Epithelial cell of esophagus (primary cell): ENCODE measurements at places on chromosomes 3 and 15.

GRCh38 chr15:58473724-58474123 lies 41.9 kb downstream of the LIPC start:
- peak; percentile 88 for DNase-seq

GRCh38 chr15:39785139-39785538 lies 2.5 kb upstream of the FSIP1 start:
- DNase-seq: peak; percentile 32

- no peak for DNase-seq
Measured at GRCh38 chr15:58584789-58585461, 153.1 kb downstream of the LIPC start.

DNA sequence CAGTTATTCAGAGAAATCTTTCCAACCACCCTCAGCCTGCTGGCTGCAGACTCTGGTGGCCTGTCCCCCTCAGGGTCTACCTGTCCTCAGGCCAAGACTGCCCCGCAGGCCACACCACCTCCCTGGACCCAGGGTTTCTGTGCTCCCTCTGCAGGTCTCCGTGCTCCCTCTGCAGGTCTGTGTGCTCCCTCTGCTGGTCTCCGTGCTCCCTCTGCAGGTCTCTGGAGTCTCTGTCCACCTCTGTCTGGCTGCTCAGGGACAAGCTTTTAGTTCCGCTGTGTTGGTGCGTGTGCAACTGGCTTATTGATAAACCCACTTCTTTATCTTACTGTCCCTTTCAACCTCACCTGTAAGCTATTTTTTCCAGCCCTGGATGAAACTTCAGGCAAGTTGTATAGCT lies 30.1 kb downstream of the BDH1 start:
- DNase-seq: peak; percentile 60

DNA sequence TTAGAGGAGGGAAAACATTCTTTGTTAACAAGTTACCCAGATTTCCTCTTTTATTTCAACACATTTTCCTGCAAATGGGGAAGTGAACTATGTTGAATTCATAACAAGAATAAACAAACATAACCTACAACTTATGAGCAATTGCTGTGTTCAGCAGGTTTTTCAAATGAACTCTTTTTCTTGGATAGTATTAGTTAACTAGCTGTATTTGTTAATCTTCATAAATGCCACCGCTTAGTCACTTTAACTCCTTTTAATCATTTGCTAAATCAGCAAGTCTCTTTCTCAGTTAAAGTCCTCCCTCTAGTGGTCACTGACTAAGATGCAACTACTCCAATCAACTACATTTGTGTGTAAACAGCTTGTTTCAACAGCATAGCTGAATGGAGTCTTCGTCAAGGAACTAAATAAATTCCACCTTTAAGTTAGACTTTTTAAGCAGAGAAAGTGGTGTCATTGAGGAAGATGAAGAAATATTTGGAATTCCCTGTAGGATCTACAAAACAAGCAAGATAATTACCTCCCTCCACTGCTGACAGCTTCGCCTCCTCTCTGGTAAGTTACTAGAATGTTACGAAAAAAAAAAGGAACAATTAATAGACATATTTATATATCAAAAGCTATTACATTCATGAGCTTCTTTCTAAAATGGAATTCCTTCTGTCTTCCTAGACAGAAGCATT lies 1122.0 kb downstream of the ROBO1 start:
- DNase-seq: peak; percentile 89

DNA sequence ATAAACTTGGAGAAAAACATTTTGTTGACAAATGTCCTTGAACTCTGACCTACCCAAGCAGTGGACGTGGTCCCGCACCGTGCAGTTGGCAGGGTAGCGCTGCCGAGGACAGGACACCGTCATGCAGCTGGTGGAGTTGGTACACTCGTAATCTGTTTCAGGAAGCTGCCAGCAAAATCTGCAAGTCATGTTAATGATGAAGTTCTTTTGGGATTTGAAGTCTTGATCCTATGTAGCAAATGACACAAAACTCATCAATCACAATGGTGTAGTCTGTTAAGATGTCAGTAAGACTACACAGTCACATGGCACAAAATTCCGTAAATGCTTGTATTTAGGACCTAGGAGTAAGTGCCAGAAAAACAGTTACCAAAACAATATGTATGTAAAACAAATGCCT lies 5.5 kb downstream of the TM2D3 start:
- DNase-seq: no peak

GRCh38 chr3:70716832-70717231 lies 404.4 kb upstream of the MDFIC2 start:
- DNase-seq: peak; percentile 40

DNA sequence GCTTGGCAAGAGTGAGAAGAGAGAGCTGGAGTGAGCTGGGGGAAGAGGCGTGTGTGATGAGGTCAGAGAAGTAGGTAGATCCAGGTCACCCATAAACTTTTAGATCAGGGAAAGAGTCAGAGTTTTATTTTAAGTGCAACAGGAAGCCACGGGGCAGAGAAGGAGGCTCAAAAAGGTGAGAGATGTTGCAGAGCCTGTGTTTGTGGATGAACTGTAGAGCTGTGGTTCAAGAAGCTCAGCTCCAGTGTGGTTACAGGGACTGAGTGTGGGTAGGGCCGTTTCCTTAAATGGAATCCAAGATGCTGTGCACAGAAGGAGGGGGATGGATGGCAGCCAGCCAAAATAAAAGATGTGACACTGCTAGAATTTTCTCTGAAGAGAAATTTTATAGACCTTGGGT lies 337.2 kb downstream of the SATB1 start:
- no peak for DNase-seq

DNA sequence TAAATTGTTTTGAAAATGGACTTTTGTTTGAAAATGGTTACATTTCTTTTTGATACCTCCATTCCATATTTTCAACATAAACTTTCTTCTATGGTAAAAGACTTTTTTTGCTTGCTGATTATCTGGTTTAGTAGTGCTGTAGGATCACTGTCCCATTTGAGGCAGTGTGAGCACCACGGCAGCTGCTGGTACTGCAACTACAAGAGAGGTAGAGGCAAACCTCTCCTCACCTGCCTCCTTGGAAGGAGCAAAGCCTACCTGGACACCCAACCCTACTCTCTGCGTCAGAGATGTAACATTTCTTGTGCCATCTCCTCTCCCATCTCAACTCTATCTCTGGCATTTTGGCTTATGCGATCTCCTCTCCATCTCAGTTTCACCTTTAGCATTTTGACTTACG lies 460.1 kb downstream of the SHQ1 start:
- DNase-seq: no peak

- DNase-seq: peak; percentile 54
Measured at GRCh38 chr3:186220911-186221645, 112.2 kb upstream of the ETV5 start.

- DNase-seq: peak; percentile 56
Measured at GRCh38 chr3:124248471-124249028, 256.6 kb upstream of the ROPN1 start.

DNA sequence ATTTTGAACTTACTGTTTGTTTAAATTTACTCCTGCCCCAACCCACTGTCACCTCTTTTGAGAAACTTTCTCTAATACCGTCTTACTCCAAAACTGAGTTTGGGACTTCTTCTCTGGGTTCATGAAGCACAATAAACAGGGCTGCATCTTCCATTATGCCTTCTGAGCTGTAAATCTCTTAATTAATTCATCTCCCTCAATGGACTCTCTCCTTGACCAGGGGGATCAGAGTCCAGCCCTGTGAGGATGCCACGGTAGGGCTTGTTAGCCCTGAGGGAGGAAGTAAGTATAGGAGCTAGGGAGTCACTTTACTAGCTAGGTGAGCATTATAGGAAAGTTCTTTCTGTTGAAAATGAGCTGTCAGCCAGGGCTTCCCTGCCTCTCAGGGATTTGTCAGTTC lies 299.3 kb upstream of the SATB1 start:
- DNase-seq: no peak

- DNase-seq: peak; percentile 92
Measured at GRCh38 chr3:63975723-63976122, 47.6 kb downstream of the PSMD6 start.

- DNase-seq: no peak
Measured at GRCh38 chr3:121619691-121620090, 26.5 kb downstream of the FBXO40 start.

DNA sequence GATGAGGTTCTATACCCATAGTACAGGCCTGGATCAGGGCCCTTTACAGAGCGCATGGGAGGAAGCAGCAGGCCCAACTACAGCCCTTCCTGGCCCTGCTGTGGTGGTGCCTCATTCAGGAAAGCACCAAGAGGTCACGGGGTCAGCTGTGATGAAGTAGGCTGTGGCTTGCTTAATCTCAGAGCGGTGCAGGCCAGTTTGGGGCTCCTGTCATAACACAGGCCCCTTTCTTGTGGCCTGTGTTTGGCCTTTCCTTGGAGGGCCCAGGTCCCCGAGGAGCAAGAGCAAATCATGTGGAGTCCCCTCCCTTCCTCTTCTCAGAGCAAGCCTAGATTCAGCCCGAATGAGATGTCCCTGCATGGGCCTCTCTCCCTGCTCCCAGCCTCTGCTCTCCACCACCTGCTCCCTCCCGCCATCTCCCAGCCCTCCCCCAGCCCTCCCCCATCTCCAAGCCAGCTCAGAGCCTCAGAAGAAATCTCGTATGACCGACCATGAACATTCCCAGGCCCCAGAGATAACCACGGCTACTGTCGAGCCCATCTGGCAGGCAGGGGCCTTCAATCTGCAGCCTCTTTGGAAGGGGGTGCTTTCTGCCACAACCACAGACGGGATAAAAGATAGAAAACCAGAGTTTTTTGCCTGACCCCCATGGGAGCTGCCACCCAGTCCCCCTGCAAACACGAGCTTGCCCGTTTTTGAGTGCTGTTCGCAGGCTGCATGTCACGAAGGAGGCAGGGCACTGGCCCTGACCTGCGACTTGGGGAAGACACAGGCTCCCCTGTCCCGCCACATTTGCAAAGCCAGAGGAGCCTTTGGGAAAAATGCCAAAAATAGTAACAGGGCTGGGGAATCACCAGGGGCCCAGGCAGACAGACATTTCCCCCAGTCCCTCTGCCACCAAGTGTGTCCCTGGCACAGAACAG lies 32.3 kb upstream of the DUSP7 start:
- DNase-seq: no peak

DNA sequence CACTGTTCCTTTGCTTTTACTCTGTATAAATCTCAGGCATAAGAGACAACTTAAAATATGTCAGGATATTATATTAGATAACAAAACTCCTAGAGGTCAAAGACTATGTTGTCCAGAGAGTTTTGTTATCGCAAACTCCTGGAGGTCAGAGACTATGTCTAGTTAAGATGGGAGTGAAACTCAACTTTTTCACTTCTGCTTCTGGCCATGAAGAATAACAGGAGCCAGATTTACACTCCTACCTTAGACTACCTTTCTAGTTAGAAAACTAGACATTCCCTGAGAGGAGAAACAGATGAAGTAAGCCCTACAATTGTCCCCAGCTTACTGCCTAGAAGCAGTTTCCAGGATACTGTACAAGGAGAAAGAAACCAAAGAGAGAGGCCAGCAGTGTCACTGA lies 255.4 kb upstream of the UBE2E1 start:
- DNase-seq: no peak
